A549 treated with CpdA at 1 μM for 4 hours (cell line): ENCODE measurements at places on chromosomes 5 and 9. TPM values are rescaled to one million over a fixed set of nuclear protein-coding genes. Genes with fewer than 3 reads are reported as not detected.

IFNA4 gene
- total RNA-seq, result not detected in 5 replicates

AGPAT2 gene
- total RNA-seq, result 64.9 to 110 TPM (median 102 TPM) in 5 replicates

GDF9 gene
- total RNA-seq, result 0.17 to 0.56 TPM (median 0.24 TPM) in 5 replicates

CD14 gene
- total RNA-seq, result 3.6 to 5.6 TPM (median 4.4 TPM) in 5 replicates

CXCL14 gene
- total RNA-seq, result 0.07 to 0.20 TPM (median 0.17 TPM) in 4 of 5 replicates, not detected in the other
